Upper lobe of right lung (tissue), 1 donor: ENCODE measurements at places on chromosomes 16 and 17. TPM values are rescaled to one million over a fixed set of nuclear protein-coding genes. Genes with fewer than 3 reads are reported as not detected.

TRIM72 gene
- 0.17 TPM for total RNA-seq

- DNase-seq: no peak
- no peak overlapping the region for H3K4me3 ChIP-seq
- no peak overlapping the region for H3K27ac ChIP-seq
- H3K27me3 ChIP-seq: no peaks in the 10 kb centered on the region
Observed at GRCh38 chr17:18961634-18962493, 9.9 kb downstream of the SLC5A10 start.

DNA sequence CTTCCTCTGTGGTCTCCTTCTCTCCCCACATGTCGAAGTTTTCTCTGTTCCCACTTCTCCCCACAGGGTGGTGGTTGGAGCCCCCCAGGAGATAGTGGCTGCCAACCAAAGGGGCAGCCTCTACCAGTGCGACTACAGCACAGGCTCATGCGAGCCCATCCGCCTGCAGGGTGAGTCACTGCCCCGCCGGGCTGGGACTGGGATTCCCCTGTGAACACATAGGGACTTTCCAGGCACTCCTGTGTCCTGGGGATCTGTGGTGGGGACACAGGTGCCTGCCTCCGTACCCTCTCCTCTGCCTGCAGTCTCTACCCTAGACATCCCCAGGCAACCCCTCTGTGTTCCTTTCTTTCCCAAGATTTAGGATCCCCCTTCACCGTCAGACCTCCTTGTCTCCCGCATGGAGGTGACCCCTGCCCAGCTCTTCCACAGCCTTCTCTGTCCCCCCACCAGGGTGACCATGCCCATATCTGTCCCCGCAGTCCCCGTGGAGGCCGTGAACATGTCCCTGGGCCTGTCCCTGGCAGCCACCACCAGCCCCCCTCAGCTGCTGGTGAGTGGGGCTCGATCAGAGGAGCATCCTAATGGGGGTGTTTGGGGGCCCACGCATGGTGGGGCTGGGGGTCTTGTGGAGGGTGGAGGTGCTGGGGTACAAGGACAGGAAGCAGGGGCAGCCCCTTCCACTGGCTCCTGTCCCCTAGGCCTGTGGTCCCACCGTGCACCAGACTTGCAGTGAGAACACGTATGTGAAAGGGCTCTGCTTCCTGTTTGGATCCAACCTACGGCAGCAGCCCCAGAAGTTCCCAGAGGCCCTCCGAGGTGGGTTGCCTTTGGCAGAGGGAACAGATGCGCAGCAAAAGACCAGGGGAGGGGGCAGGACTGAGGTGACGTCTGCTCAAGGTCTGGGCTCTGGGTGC lies 5.8 kb downstream of the ITGAM start:
- H3K4me1 ChIP-seq: peaks cover 6% of the 10 kb centered on the region
- H3K27me3 ChIP-seq: no peaks in the 10 kb centered on the region
- no peak overlapping the region for H3K27ac ChIP-seq
- no peak overlapping the region for H3K4me3 ChIP-seq
- H3K36me3 ChIP-seq: no peaks in the 10 kb centered on the region
- DNase-seq: peak; percentile 64

DNA sequence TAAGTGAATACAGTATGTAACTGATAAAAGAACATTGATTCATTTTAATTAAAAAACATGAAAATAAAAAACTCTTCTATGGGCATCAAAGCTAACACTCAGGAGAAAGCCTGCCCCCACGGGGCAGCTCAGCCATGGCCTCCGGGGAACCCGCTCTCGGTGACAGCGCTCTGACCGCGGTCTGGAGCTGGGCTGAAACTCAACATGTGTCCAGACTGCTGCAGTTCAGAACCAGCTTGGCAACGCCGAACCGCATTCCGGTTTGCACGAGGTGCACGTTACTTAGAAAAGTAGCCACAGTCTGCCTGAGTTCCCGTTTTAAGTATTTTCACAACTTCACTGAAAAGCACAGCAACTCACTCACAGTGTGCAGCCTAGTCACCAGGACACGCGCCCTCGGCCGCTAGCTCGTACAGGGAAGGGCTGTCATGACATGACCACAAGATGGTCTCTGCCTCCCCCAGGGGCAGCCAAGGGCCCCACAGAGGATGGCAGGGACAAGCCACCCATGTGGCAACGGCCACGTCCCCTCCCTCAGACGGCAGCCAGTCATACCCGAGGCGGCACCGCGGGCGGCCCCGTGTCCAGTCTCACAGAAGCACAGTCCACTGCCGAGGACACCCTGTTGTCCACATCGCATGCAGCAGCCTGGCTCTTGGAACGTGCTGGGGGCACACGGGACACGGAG lies 77.1 kb upstream of the METRNL start:
- H3K27ac ChIP-seq: no peak overlapping the region
- H3K4me1 ChIP-seq: no peaks in the 10 kb centered on the region
- no peak overlapping the region for H3K4me3 ChIP-seq

ESRP2 gene
- total RNA-seq: 61.0 TPM

- H3K27ac ChIP-seq: no peak overlapping the region
- DNase-seq: no peak
- no peak overlapping the region for H3K4me3 ChIP-seq
- H3K27me3 ChIP-seq: no peaks in the 10 kb centered on the region
- no peaks in the 10 kb centered on the region for H3K4me1 ChIP-seq
Observed at GRCh38 chr16:12553191-12553590, 250.5 kb downstream of the CPPED1 start.

CCDC200 gene
- total RNA-seq: not detected

SLC47A1 gene
- 13.4 TPM for total RNA-seq

DNA sequence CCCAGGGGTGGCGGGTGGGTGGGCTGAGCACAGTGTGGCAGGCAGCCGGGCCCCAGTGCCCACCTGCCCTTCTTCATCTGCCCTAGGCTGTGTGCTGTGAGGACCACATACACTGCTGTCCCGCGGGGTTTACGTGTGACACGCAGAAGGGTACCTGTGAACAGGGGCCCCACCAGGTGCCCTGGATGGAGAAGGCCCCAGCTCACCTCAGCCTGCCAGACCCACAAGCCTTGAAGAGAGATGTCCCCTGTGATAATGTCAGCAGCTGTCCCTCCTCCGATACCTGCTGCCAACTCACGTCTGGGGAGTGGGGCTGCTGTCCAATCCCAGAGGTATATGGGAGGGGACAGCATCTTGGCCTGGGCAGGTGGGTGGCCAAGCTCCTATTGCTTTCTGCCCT lies 6.4 kb downstream of the GRN start:
- H3K36me3 ChIP-seq: peaks cover 39% of the 10 kb centered on the region
- H3K4me1 ChIP-seq: peaks cover 6% of the 10 kb centered on the region
- no peak overlapping the region for H3K27ac ChIP-seq
- no peak for DNase-seq
- H3K27me3 ChIP-seq: no peaks in the 10 kb centered on the region

DNA sequence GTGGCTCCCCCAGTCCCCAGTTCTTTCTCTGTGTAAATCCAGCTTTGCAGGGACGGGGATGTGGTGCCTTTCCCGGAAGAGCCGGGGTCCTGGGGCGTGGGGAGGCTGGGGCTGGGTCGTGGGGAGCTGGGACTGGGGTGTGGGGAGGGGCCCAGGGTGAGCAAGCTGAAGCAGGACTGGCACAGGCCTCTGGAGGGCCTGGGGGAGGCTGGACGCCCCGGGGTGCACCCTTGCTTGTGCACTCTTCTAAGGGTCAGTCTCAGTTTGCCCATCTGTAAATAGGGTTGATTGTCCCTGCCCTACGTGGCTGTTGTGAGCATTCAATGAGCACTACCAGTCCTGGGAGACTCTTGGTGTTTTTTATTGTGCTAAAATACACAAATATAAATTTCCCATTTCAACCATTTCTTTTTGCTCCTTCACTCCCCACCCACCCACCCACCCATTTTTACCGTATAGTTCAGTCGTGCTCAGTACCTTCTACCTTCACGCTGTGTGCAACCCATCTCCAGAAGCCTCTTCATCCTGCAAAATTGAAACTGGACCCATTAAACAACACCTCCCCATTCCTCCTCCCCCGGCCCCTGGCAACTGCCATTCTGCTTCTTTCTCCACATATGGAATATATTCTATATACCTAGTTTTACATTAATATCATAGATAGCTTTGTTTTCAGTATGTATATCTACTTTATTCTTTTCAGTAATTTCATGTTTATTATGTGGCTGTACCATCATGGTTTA lies 7.8 kb upstream of the TBC1D3B start:
- H3K4me3 ChIP-seq: peak overlapping the region; percentile 60
- H3K4me1 ChIP-seq: peaks cover 6% of the 10 kb centered on the region
- DNase-seq: no peak
- H3K36me3 ChIP-seq: no peaks in the 10 kb centered on the region

DNA sequence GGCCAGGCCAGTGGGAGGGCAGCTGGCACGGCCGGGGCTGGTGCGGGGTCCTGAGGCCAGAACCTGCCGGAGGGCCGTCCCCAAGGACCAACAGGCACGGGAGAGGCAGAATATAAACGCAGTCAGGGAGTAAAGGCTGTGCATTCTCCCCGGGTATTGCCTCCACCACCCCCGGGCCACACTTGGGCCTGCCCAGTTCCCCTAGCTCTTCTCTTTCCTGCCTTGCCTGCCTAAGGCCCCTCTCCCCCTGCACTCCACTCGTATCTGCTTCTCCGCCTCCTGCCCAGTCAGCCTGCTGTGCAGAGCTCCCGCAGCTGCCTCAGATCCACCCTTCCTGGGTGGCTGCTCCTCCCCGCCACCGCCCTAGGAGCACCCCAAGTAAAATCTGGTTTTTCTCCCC lies 5.0 kb upstream of the RPH3AL start:
- no peaks in the 10 kb centered on the region for H3K27me3 ChIP-seq
- peaks cover 17% of the 10 kb centered on the region for H3K4me1 ChIP-seq
- DNase-seq: peak; percentile 53
- no peaks in the 10 kb centered on the region for H3K36me3 ChIP-seq

- H3K27me3 ChIP-seq: no peaks in the 10 kb centered on the region
- H3K27ac ChIP-seq: no peak overlapping the region
- H3K36me3 ChIP-seq: no peaks in the 10 kb centered on the region
- no peak for DNase-seq
Observed at GRCh38 chr17:80694085-80694991, 149.7 kb downstream of the RPTOR start.

DNA sequence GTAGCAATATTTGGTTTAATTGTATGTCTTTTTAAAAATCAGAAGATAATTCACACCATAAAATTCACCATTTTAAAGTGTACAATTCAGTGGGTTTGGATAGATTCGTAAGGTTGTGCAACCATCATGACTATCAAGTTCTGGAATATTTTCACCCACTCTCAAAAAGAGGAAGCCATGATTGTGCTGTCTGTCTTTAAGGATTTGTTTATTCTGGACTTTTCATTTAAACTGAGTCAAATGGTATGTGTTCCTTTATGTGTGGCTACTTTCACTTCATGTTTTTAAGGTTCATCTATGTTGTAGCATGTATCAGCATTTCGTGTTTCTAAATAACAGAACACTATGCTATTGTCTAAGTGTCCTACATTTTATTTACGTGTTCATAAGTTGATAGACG lies 68.1 kb upstream of the CPHXL start:
- no peak overlapping the region for H3K27ac ChIP-seq
- no peaks in the 10 kb centered on the region for H3K4me1 ChIP-seq
- H3K36me3 ChIP-seq: no peaks in the 10 kb centered on the region
- no peak for DNase-seq
- H3K4me3 ChIP-seq: no peak overlapping the region
- peaks cover 3% of the 10 kb centered on the region for H3K27me3 ChIP-seq

DNA sequence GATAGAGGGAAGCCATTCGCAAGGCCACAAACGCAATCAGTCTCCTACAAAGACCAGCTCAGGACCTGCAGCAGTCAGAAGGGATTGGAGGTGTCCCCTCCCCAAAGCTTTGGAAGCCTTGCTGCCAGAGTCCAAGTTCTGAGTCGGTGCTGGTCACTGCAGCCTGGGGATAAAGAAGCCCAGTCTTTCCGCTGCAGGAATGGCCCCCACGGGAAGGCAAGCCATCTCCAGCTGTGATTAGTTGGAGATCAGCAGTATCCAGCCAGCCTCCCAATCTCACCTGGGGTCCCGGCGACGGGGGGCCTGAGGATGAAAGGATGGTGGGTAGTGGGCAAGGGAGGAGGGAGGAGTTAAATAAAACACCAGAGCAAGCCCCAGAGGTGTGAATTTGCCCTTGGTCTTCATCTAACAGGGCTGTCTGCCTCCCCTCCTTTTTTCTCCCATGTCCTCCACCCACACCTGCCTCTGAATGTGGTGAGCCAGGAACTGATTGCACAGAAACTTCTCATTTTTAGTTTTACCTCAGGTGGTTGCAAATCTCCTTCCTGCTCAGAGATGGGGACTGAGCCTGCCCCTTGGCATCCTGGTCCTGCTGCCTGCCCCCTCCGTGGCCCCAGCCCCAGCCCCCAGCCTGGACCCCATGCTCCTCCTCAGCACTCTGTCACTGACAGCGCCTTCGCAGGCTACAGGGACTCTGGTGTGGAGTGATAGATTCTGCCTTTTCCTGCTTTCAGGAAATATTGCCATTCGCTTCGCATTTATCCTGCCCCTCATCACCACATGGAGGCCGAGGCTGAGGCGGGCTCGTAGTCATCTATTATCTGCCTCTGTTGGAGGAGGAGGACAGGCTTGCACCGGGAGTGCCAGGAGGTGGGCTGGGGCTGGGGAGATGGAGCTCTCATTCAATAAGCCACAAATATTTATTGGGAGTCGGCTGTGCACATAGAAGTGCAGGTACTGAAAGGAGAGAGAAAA lies 262.9 kb upstream of the SDK2 start:
- no peak for DNase-seq
- peaks cover 18% of the 10 kb centered on the region for H3K27me3 ChIP-seq
- H3K4me3 ChIP-seq: no peak overlapping the region
- no peaks in the 10 kb centered on the region for H3K4me1 ChIP-seq
- H3K27ac ChIP-seq: no peak overlapping the region
- H3K36me3 ChIP-seq: no peaks in the 10 kb centered on the region

SEPTIN1 gene
- total RNA-seq: 8.6 TPM

CACNG4 gene
- 9.3 TPM for total RNA-seq

- no peak overlapping the region for H3K27ac ChIP-seq
- no peaks in the 10 kb centered on the region for H3K36me3 ChIP-seq
- DNase-seq: peak; percentile 86
- no peaks in the 10 kb centered on the region for H3K27me3 ChIP-seq
- H3K4me1 ChIP-seq: peaks cover 5% of the 10 kb centered on the region
Observed at GRCh38 chr17:17354560-17355349, 51.6 kb downstream of the NT5M start.

MT4 gene
- total RNA-seq: not detected

DNA sequence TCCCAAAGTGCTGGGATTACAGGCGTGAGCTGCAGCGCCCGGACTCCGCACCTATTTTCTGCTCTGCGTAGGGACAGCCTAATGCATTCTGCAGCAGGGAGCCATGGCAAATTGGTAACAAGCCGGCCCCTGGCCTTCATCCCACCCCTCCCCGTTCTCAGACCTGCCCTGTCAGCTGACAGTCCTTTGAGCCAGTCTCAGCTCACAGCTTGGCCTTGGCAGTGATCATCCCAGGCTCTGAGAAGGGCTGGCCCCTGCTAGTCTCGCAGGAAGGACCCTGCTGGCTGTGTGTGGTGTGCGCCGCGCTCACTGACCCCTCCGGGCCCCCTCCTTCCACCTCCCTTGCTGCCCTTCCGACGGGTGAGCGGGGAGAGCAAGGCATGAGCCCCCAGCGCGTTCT lies 10.3 kb upstream of the NPTX1 start:
- no peak for DNase-seq
- H3K36me3 ChIP-seq: no peaks in the 10 kb centered on the region
- no peak overlapping the region for H3K27ac ChIP-seq
- no peak overlapping the region for H3K4me3 ChIP-seq
- H3K27me3 ChIP-seq: peaks cover 35% of the 10 kb centered on the region
- H3K4me1 ChIP-seq: no peaks in the 10 kb centered on the region
